Esophagus muscularis mucosa (tissue), 4 donors: ENCODE measurements at places on chromosomes 3 and 15. TPM values are rescaled to one million over a fixed set of nuclear protein-coding genes. Genes with fewer than 3 reads are reported as not detected.

Gene SPTBN5
- 0.26 TPM for total RNA-seq

Gene CHMP2B
- 48.2 TPM for total RNA-seq

Gene ZNF501
- 7.2 TPM for total RNA-seq

Gene GOLGA8R
- total RNA-seq: 2.9 TPM

Gene C3orf62
- total RNA-seq: 6.2 TPM

Gene BCHE
- 71.8 TPM for total RNA-seq

Gene ZBBX
- not detected for total RNA-seq

Gene TRIM42
- total RNA-seq: not detected

Gene SENP8
- 2.4 TPM for total RNA-seq

Gene CFAP92
- total RNA-seq: 0.66 TPM

Gene UROC1
- total RNA-seq: not detected

Gene RBMS3
- 59.3 TPM for total RNA-seq

Gene WDR93
- total RNA-seq: 0.13 TPM

Gene PLCB2
- total RNA-seq: 13.3 TPM

Gene GREM1
- total RNA-seq: 8.6 TPM

Gene CPB1
- total RNA-seq: not detected

Gene EAF2
- 2.9 TPM for total RNA-seq

Gene TGM5
- 0.17 TPM for total RNA-seq

Gene SPATA12
- not detected for total RNA-seq

Gene CLDN16
- not detected for total RNA-seq

Gene RGMA
- 218 TPM for total RNA-seq

Gene IGF1R
- 62.3 TPM for total RNA-seq

Gene SEMA5B
- under 0.01 TPM for total RNA-seq
